ENCODE measurements at places on chromosomes 4 and X. TPM values are rescaled to one million over a fixed set of nuclear protein-coding genes. Genes with fewer than 3 reads are reported as not detected.

Gene PAGE5
- not detected for total RNA-seq

Gene EIF4E
- 49.2 TPM for total RNA-seq

Gene YY2
- 0.35 TPM for total RNA-seq

Gene LRIT3
- not detected for total RNA-seq

Gene CXCL8
- 3.1 TPM for total RNA-seq

Gene PRDM8
- 1.5 TPM for total RNA-seq

Gene UGT2B10
- not detected for total RNA-seq

Gene PF4V1
- total RNA-seq: not detected

Gene TIMP1
- 377 TPM for total RNA-seq

Gene HADH
- total RNA-seq: 103 TPM

Gene SYAP1
- total RNA-seq: 25.3 TPM

Gene FAT4
- 10.3 TPM for total RNA-seq

Gene NMU
- not detected for total RNA-seq

DNA sequence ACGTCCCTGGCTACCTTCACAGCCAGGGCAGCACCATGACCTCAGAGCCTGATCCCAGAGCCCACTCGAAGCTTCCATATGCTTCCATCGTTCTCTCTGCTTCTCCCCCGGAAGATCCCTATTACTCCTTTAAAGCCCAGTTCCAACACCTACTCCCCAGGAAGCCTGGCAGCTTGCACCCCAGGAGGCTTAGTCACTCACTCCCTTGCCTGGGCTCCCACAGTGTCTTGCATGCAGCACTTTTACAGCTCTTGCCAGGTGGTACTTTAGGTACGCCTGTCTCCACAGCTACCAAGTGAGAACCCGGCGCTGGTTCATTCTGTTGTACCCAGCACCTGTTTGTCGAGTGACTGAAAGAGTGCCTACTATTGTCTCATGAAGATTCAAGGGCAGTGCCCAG, 24.5 kb upstream of the MAMLD1 start:
- DNase-seq: no peak

DNA sequence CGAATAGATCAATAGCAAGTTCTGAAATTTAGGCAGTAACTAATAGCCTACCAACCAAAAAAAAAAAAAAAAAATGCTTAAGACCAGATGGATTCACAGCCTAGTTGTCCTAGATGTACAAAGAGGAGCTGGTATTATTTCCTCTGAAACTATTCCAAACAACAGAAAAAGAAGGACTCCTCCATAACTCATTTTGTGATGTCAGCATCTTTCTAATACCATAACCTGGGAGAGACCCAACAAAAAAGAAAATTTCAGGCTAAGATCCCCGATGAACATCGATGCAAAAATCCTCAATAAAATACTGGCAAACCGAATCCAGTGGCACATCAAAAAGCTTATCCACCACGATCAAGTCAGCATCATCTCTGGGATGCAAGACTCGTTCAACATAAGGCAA, 1557.9 kb downstream of the C4orf33 start:
- no peak for DNase-seq

- DNase-seq: peak; percentile 56
Observed at GRCh38 chr4:100189820-100190642, at the start of gene DDIT4L. TSS of gene DDIT4L (minus strand) at chr4:100190468. CDS start at chr4:100189983, 485 bp downstream.

- no peak for DNase-seq
Observed at GRCh38 chrX:110806145-110806544, 10.5 kb upstream of the CHRDL1 start.

DNA sequence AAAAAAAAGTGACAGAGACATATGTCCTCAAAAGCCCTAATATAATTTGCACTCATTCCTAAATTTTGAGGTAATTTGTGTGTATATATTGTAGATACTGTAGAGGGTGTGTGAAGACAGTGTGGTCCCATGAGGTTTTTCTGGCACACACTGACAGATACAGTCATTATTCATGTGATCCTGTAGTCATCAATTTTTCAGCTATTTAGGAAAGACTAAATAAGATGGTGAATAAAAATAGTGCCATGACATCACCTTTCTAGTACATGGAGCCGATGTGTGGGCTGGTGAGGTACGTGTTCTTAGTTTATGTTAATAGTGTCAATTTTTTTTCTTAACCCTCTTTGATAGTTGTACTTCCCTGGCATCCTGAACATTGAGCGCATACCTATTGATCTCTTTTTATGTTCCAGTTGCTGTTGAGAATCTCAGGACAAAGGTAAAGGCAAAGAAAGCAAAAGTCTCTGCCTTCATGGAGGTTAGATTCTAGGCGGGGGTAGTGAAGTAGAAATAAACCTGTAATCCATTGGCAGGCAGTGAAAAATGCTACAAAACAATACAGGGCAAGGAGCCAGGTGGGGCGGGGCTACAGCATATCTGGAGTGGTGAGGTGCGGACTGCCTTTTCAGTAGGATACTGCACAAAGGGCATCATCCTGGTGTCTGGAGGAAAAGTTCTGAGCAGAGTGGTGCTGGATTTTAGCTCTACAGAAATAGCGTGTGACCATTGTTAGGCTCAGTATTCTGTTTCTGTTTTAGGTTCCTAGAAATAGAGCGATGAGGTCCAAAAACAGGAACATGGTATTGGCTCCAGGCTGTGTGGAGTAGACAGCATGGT, 93.8 kb downstream of the ARHGAP10 start:
- peak; percentile 63 for DNase-seq

- peak; percentile 33 for DNase-seq
Observed at GRCh38 chrX:155767051-155767875, 113.9 kb upstream of the VAMP7 start.

DNA sequence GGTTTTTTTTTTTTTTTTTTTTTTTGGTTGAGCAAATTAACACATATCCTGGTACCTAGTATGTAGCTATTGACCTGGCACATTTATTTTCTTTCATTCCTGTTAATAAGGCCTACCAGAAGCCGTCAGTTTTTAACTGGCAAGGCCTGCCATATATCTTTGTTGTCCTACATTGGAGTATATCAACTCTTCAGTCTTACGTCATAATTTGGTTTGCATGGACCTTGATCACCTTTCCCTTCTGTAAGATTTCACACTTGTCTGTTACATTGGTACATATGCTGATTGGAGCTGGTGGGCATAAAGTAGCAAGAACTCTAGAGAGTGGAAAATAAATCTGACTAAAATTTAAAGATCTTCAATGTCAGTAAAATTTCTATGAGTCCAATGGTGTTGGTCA, 1658.0 kb downstream of the C4orf33 start:
- no peak for DNase-seq

DNA sequence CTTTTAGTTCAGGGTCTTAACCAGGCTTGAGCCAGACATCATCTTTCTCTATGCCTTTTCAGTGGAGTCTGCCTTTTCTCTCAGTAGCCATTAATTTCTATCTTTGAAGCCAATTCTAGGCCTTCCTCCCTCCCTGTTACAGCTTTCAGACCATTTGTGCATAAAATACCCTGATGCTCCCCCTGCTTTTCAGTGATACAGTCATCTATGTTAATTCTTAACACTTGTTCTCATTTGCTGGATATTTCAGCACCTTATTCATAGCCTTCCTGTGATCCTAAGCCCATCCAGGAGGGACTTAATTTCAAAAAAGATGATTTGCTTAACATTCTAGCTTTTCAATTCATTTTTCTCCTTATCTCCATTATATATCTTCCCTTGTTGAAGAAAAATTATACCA, 42.3 kb downstream of the ANXA10 start:
- no peak for DNase-seq

DNA sequence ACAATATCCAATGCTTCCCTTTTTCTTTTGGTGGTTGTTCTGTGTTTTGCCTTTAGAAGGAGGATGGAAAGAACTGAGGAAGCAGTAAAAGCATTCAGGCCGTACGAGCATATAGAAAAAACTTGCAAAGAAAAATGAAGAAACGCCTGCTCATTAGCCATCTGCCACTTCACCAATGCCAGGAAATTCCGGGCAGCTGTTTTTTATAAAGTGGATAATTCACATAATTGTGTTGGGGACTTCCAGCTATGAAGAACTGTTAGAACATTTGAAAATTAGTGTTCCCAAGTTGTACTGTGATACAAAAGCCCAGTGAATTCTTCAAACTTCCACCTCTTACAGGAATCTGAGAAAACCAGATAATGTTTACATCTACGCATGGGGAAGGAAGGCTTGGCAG, 11.7 kb downstream of the RELL1 start:
- DNase-seq: no peak

- no peak for DNase-seq
Observed at GRCh38 chr4:184768296-184768695, 34.4 kb upstream of the CENPU start.

DNA sequence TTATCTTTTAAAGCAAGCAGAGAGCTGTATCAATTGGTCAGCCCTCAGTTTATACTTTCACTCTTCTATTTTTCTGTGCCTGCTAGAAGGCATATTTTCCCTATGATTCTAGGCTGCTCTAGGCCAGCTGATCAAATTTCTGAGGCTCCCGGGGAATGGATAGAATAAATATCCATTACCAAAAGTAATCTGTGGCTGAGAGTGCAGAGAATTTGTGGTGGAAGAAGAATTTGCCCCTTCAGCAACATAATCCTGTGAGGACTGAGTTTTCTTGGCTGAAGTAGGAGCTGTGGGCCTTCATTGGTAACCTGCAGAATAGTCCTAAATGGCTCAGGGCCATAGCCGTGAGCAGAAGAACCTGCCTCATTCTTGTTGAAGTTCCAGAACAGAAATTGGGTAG, 314.6 kb upstream of the CASK start:
- no peak for DNase-seq

GRCh38 chr4:6942238-6942800, 32.7 kb downstream of the TBC1D14 start:
- DNase-seq: no peak

- DNase-seq: no peak
Observed at GRCh38 chrX:31232506-31232905, 160.7 kb upstream of the FTHL17 start.

DNA sequence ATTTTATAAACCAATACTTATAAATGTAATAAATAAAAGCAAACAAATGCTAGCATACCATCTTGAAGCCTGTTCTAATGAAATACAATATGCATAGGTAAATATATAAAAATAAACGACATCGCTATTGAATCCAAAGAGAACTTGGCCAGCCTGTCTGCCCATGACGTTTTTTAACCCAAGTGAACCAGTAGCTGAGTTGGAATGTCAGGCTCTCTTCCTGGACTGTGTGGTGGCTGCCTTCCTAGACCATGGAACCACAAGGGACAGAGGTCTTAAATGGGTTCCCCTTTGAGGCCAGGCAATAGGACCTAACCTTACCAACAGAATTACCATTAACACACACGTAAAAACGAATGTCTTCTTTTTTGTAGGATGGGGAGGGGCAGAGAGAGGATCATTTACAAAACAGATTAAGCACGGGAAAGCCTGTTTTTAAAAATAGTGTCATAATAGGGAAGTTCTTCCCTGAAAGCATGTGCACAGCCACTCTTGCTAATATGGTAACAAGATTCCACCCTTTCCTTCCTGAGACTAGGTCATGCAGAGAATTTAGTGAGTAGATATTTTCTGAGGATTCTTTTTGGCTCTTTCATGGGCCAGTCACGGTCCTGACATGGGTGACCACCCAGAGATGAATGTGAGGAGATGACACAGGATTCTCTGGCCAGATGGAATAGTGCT, 69.4 kb upstream of the ACSL1 start:
- no peak for DNase-seq

DNA sequence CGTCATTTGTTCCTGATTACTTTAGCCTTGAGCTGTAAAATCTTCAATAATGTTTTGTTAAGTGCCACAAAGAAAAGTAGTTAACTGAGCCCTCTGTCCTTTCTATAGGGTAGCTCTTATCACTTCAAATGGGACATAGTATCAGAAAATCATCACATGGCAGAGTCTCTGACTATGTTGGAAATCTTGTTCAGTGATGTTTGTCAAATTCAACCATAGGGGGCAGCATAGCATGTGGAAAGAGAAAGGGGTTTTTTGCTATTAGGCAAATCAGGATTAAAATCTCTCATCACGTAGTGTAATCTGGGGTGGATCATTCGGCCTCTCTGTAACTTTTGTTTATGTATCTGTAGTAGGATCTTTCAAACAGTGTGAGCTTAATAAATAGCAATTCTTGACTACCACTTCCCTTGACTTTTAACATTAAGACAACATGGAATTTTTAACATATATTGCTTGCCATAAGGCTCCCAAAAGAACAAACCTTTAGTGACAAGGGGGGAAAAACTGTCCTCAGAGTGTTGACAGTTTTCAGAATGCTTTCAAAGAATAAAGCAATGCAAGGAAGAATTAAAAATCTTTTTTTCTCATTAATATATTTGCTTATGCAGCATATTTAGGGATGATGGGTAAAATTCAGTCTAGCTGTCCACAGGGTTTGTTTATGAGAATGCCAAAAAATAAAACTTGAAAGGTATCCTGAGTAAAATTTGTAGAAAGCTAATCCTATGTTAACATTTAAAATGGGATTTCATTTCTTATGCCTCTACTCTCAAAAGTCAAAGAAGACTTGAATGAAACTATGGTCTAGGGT, 127.2 kb downstream of the FBXW7 start:
- no peak for DNase-seq

DNA sequence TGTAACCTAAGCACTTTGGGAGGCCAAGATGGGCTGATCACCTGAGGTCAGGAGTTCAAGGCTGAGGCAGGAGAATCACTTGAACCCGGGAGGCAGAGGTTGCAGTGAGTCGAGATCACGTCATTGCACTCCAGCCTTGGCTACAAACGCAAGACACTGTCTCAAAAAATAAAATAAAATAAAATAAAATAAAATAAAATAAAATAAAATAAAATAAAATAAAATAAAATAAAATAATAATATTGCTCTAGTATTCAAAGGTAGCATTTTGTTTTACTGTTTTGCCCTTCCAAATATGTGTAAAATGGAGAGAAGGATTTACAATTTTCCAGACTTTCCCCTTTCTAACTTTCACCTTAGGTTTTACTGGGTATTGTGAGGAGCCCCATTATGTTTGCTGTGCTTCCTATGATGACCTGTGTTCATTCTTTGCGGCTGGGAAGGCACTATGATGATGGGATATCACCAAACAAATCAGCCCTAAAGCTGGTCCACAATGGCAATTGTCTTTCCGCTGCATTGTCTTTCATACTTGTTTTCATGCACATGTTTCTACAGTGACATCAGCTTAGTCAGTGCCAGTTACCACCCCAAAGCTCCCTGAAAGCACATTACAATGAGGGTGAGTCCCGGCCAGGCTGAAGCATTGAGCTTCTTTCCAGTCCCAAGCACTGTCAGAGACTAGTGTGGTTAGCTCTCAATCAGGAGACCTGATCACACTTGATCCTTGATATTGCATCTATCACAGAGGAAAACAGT, 50.8 kb downstream of the DTHD1 start:
- DNase-seq: no peak

GRCh38 chr4:153113061-153113837, 91.0 kb upstream of the TRIM2 start:
- no peak for DNase-seq

- DNase-seq: no peak
Observed at GRCh38 chr4:19807505-19807904, 444.2 kb upstream of the SLIT2 start.

Data from left cardiac atrium (tissue), 4 donors.